ENCODE measurements at places on chromosomes 2 and 18. TPM values are rescaled to one million over a fixed set of nuclear protein-coding genes. Genes with fewer than 3 reads are reported as not detected.

DNA sequence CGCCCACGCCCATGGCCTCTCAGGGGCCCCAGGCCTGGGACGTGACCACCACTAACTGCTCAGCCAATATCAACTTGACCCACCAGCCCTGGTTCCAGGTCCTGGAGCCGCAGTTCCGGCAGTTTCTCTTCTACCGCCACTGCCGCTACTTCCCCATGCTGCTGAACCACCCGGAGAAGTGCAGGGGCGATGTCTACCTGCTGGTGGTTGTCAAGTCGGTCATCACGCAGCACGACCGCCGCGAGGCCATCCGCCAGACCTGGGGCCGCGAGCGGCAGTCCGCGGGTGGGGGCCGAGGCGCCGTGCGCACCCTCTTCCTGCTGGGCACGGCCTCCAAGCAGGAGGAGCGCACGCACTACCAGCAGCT is 2.4 kb downstream of the B3GNT7 start:
- DNase-seq = no peak

DNA sequence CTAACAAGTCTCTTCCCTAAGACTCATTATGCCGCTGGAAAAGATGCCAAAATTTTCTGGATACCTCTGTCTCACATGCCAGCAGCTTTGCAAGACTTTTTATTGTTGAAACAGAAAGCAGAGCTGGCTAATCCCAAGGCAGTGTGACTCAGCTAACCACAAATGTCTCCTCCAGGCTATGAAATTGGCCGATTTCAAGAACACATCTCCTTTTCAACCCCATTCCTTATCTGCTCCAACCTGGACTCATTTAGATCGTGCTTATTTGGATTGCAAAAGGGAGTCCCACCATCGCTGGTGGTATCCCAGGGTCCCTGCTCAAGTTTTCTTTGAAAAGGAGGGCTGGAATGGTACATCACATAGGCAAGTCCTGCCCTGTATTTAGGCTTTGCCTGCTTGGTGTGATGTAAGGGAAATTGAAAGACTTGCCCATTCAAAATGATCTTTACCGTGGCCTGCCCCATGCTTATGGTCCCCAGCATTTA is 26.3 kb downstream of the DHRS9 start:
- peak; percentile 92 for DNase-seq

DNA sequence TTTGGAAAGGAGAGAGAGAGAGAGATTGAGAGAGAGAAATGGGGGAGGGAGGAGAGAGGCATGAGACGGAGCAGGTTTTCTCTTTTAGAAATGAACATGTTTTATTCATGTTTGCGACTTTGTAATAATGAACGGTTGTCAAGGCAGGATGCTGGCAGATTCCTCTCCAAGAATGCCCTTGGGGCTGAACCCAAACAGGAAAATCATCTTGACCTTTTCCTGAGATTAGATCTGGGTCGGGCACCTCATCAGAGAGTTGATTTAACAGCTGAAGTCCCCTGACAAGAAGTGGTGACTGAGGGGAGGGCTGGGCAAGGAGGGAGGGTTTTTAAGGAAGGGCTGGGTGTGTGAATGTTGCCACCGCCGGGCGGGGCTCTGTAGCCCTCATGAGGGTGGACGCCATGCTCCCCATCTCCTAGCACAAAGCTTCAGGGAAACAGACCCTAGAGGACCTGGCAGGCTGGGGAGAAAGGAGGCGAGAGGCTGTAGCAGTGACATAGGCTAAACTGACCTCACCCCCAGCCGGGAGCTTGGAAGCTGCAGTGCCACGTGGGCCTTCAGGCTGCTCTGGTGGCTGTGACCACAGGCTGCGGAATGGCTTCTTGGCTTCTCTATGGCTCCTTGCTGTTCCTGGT is 60.0 kb downstream of the LIPG start:
- DNase-seq = no peak

- peak; percentile 43 for DNase-seq
Observed at GRCh38 chr2:197500503-197501131, 438 bp downstream of the HSPE1 start.

TCF23 gene
- total RNA-seq = not detected

GRCh38 chr2:138522556-138522955 is 21.0 kb downstream of the SPOPL start:
- no peak for DNase-seq

GRCh38 chr2:4369826-4370419 is 666.5 kb downstream of the DCDC2C start:
- DNase-seq = no peak

DNA sequence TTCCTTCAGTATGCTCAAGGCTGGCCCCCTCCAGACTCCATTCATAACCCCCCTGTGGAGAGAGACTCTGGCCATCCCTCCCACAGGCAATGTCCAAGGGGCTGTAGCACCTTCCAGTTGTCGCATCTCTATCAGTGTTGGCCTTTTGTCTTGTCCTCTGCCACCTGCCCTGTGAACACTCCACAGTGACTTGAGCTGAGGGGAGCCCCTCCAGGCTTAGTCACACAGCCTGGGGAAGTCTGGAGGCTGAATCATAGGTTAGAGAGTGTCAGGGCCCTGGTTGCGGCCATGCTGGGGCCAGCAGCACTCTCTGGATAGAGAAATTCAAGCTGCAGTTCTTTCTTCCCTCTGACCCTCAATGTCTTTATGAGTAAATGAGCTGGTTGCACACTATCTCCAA is 64.7 kb downstream of the GYPC start:
- DNase-seq = peak; percentile 20

NMUR1 gene
- total RNA-seq = not detected

B3GNT7 gene
- under 0.01 TPM for total RNA-seq

DCDC2C gene
- total RNA-seq = not detected

CTAGE1 gene
- total RNA-seq = 0.11 TPM

- DNase-seq = no peak
Observed at GRCh38 chr2:74413001-74413698, 8.3 kb downstream of the C2orf81 start.

DNA sequence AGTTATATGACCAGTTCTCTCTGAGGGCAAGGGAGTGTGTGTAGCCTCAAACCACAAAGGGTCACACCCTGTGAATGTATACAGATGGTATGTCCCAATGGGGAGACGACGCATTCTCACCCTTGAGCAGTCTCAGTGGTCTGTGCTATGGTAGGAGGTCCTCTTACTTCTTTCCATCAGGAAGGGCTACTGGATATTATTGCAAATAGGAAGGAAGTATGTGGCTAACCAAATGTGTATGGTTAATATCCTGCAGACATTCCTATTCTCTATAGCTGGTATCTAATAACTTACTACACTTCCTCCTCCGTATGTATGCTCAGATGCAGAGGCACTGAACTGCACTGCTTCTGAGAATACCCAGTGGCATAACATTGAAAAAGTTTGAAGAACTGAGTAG is 306.7 kb upstream of the CCDC68 start:
- DNase-seq = peak; percentile 37

GRCh38 chr2:218257390-218257981 is 3.3 kb upstream of the GPBAR1 start:
- peak; percentile 49 for DNase-seq

- peak; percentile 97 for DNase-seq
Observed at GRCh38 chr2:222959358-222959757, 92.6 kb upstream of the KCNE4 start.

DNA sequence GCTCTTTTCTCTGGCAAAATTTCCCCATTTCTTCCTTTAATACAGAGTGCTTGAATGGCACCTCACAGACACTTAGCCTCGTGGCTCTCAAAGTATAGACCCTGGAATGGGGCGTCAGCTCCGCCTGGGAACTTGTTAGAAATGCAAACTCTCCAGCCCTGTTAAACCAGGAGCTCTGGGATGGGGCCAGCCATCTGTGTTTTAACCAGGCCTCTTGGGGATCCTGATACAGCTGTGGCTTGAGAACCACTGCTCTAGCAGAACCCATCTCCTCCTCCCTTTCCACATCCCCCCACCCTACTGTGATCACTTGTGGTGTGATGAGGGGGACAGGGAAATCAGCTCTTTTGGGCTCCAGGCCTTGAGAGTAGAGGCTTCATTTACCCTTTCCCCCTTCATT is 15.9 kb downstream of the LTBP1 start:
- no peak for DNase-seq

FNDC4 gene
- 24.2 TPM for total RNA-seq

SERPINB3 gene
- total RNA-seq = not detected

TMEM200C gene
- not detected for total RNA-seq

GRCh38 chr2:172213116-172213860 is 110.6 kb upstream of the DLX2 start:
- DNase-seq = no peak

- DNase-seq = no peak
Observed at GRCh38 chr2:16119741-16120140, 179.4 kb downstream of the MYCN start.

DNA sequence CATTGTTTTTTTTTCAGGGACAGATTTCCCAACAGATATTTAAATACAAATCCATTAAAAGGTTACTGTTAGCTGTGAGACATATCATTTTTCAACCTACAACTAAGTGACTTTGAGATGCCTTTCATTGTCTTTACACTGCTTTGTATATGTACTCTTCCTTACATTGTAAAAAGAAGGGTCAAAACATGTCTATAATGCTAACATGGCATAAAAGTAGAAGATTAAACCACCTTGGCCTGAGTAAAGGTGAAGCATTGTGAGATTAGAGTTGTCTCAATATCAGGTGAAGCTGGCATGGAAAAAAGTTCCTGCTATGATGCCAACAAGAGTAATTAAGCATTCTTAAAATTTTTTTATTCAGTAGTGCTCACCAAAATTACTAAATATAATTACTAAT is 1508.5 kb upstream of the NXPH2 start:
- no peak for DNase-seq

DNA sequence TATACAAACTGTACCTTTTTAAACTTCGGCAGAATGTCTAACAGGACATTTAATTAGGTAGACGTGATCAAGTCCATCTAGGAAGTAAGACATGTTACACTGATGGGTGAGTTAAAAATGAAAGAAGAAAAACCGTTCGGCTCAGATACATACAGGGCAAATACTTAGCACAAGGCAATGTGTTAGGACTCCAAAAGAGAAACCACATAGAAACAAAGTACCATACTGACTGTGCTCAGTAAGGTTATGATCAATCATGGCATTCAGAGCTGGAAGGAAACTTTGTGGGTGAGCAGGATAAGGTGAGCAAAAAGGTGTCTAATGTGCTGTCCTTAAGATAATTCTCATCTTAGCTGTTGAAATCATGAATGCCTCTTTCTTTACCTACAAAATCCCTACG is 211.9 kb downstream of the STK39 start:
- no peak for DNase-seq

GRCh38 chr18:9890957-9891356 is 5.2 kb downstream of the TXNDC2 start:
- DNase-seq = no peak

- peak; percentile 71 for DNase-seq
Observed at GRCh38 chr2:176285321-176285720, 16.1 kb downstream of the MTX2 start.

CHRNG gene
- total RNA-seq = not detected

DNA sequence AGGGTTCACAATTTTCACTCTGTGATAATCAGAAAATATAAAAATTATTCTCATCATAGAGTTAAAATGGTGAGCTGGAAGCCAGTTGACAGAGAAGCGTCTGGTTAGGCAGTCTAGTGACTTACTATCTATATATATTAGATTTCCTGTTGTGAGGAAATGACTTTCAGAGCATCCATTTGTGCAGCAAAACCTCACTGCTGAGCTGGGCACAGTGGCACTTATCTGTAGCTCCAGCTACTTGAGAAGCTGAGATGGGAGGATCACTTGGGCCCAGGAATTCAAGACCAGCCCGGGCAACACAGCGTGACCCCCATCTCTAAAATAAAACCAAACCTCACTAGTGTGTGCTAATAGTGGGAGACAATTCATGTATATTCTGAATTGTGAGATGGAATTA is 7.2 kb upstream of the KIAA2012 start:
- DNase-seq = no peak

Data from GM23248 (cell line).